ENCODE measurements at places on chromosomes 16 and 17.

- DNase-seq: no peak
These were observed 14.8 kb downstream of the PSMD3 start for GRCh38 chr17:39995438-39995837.

- peak; percentile 30 for DNase-seq
These were observed 71.6 kb downstream of the RAI1 start for GRCh38 chr17:17752821-17753321.

DNA sequence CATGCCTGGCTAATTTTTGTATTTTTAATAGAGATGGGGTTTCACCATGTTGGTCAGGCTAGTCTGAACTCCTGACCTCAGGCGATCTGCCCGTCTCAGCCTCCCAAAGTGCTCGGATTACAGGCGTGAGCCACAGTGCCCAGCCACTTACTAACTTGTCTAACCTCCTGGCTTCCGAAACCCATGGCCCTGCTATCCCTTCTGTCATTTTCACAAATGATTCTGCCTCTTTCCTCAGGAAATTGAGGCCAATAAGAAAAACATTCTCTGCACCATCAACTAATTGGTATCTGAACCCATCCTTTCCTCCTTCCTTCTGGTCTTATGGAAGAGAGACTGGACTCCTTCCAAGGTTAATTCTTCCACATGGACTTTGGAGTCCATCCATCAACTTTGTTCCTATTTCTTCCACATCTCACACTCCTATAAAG is 27.9 kb upstream of the TNRC6A start:
- peak; percentile 42 for DNase-seq

DNA sequence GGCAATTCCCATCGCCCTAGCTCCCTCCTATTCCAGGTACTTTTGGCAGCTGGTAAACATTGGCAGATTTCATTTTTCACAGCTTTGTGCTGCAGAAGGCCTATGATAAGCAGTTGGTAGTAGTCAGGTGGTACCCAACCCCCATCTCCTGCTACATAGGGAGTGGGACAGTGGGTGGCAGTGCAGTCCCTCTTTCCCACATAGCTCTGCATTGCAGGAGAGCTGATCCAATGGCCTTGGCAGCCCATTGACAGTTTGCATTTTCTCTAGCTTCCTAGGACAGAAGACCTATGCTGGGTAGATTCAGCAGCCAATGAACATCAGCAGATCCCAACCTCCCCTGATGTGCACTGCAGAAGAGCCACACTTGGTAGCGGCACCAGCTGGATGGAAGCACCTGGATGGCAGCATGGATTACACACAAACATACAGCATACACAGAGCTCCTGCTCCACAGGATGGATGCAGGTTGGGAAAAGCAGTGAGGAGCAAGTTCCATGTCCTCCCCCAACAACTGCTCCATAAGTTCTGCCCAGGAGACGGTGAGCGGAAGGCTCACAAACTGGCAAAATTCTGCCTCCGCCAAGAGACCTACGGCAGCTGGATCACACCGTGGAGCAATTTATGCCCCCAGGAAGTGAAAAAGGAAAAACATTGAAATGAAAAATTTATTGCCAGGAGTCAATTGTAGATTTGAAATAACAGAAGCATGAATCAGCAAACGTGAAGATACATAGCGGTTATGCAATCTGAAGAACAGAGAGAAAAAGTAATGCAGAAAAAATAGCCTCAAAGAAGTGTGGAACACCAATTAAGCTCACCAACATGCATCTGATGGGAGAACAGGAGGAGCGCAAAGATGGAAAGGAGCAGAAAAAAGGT is 95.7 kb downstream of the CACNG1 start:
- peak; percentile 55 for DNase-seq

- DNase-seq: no peak
These were observed 16.4 kb upstream of the FLCN start for GRCh38 chr17:17253406-17253805.

DNA sequence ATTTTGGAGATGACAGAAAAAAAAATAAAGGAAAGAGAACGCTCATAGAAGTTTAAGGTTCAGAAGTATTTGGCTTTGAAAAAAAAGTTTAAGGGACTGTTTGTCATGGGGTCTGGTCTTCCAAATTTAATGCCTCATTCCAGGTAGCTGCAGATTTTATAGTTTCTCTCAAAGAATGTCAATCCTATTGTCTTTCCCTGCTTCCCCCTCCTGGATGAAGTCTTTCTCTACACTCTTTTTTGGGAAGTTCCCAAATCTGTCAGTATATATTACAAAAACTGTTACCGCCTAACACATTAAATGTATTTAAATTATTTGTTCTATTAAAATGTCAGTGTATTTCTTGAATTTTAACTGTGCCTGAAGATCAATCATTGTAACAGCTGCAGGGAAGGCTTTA is 457.5 kb downstream of the MAF start:
- no peak for DNase-seq

GRCh38 chr17:20010099-20010863 is 1.1 kb downstream of the SPECC1 start:
- peak; percentile 80 for DNase-seq

DNA sequence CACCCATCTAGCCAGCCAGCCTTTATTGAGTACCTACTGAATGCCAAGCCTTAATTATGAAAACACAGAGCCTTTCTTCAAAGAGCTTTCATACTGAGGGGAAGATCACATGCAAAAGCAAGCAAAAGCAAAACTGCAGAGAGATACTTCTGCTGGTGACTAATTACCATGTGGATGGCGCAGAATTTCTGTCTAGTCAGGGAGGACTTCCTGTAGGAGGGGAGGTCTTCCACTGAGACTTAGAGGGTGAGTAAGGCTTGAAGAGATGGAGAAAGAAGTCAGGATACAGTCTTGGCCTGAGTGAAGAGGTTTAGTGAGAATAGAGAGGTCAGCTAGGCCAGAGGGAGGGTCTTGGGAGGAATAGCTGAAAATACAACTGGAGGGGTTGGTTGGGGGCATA is 53.9 kb upstream of the CCL2 start:
- DNase-seq: no peak
